ENCODE measurements at places on chromosomes 6 and 20.

DNA sequence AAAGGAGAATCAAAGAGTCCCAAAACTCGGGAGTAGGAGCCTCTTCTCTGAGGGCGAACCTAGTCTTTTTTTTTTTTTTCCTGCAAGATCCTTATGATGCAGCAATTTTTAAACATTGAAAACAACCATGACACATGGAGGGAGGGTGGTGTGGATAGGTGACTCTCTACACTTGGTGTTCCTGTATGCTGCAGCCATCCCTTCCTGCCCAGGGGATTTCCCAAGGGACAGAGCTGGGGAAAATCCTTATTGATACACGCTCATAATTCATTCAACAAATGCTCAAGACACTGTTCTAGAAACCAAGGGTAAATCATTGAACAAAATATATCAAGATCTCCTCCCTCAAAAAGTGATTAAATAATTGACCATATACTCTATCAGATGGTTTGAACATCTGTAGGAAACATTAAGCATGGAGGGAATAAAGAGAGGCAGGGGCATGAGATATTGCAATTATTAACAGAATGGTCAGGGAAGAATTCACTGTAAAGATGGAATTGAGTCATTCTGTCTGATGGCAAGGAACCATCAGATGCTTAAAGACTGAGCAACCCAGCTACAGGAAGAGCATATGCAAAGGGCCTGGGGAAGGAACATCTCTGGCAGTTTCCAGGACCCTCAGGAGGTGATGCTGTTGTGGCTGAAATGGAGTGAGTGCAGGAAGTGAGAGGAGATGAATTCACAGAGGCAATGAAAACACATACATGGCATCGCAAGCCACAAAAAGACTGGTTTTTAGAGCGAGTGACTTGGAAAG is 13.4 kb upstream of the BTN3A3 start:
- DNase-seq: no peak

- no peak for DNase-seq
These were observed 220.0 kb downstream of the ADGRG6 start for GRCh38 chr6:142521791-142522190.

DNA sequence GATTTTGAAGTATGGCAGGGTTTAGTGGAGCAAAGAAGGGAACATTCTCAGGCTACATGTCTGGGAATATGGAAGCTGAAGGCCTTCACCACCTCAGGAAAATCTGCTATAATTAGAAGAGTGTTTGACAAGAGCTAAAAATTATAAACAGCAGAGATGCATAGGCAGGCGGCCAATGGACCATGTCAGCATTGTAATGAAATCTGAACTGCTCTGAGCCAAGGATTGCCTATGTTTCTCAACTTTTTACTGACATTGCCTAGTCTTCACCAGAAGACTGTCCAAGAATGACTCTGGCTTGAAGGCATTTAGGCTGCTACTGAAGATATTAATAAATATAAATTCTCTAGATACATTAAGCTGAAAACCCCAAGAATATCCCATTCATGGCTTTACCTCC is 84.1 kb downstream of the C6orf52 start:
- DNase-seq: no peak

GRCh38 chr6:136445063-136445462 is 105.2 kb downstream of the MAP7 start:
- no peak for DNase-seq

- DNase-seq: no peak
These were observed 55.1 kb downstream of the CEBPB start for GRCh38 chr20:50245498-50246366.

GRCh38 chr20:32359633-32360332 is 1.7 kb downstream of the ASXL1 start:
- peak; percentile 40 for DNase-seq

DNA sequence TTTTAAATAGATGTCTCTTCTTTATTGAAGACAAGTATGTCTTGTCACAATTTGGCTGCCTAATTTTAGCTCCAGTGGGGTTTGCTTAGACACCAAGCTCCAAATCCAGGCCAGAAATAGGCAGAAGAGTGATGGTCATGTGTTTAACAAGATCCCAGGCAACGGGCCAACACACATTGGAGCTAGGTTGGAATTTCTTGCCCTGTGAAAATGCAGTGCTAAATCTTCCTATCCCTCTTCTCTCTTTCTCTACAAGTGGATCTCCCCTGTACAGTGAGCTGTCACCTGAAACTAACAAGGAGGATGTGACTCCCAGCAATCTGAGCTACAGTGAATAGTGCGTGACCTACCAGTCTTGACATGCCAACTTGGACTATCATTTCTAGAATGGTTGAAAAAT is 65.3 kb upstream of the VGLL2 start:
- no peak for DNase-seq

DNA sequence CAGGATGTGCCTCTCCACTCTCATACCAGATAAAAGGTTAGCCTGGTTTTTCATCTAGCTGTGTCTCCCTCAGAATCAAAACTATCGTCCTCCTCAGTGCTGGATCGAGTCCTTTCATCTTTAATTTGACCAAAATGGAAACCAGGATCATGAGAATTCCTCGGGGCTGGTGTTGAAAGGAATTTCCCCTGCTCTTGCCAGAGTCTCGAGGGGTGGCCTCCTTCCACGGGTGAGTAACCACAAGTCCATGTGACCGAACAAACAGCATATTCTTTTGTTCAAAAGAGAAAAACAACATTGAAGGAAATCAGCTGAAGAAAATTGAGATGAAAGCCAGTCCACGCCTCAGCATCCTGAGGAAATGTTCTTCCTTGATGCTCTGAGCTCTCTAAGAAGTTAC is 165.9 kb upstream of the CDYL start:
- DNase-seq: no peak

- DNase-seq: no peak
These were observed 130.8 kb downstream of the TAF4 start for GRCh38 chr20:61934716-61935530.

- DNase-seq: no peak
These were observed 211.6 kb upstream of the THEMIS start for GRCh38 chr6:128112494-128112893.

DNA sequence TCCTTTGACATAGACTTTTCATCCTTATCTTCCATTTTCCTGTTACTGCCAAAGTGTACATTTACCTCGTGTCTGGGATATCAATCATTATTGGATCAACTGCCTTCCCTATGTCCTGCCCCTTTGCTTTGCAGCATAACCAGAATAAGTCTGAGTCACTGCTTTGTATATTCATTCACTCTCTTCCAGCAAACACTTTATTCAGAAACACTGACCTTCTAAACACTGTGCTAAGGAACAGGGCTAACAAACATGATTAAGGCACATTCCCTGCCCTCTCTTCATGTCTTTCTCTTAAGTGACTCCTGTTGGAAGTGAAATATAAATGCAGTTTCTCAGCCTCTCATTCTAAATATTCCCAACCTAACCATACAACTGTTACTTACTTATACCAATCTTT is 66.9 kb downstream of the COL19A1 start:
- DNase-seq: no peak

GRCh38 chr6:20661721-20662120 is 127.5 kb downstream of the CDKAL1 start:
- DNase-seq: no peak

GRCh38 chr20:53718142-53719021 is 124.7 kb upstream of the ZNF217 start:
- no peak for DNase-seq

- DNase-seq: no peak
These were observed 338.5 kb upstream of the SPTLC3 start for GRCh38 chr20:12670301-12670700.

DNA sequence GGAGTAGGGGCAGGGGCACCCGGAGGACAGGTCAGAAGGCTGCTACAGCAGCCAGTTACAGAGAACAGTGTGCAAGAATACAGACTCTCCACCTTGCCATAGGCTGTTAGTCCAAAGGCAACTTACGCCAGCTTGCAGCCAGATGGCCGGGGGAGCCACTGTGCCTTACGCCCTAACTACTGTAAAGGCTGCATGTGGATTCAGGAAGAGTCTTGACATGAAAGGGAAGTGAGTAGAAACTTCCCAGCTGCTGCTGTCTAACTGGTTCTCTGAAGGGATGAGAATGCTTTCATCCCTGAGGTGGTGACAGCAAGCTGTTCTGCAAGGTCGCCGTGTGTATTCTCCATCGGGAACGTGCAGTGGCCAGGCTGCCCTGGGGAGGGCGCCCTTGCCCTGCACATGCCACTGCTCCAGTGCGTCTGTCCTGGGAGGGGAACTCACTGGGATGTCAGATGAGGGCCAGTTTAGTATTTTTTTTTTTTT is 46.1 kb downstream of the LYRM4 start:
- peak; percentile 56 for DNase-seq

- no peak for DNase-seq
These were observed 17.8 kb downstream of the TOMM34 start for GRCh38 chr20:44942264-44942973.

GRCh38 chr6:81561071-81561564 is 191.4 kb downstream of the TENT5A start:
- DNase-seq: no peak

GRCh38 chr6:21354805-21355238 is 238.7 kb upstream of the SOX4 start:
- peak; percentile 42 for DNase-seq

- DNase-seq: no peak
These were observed 8.0 kb upstream of the PI16 start for GRCh38 chr6:36946526-36946925.

DNA sequence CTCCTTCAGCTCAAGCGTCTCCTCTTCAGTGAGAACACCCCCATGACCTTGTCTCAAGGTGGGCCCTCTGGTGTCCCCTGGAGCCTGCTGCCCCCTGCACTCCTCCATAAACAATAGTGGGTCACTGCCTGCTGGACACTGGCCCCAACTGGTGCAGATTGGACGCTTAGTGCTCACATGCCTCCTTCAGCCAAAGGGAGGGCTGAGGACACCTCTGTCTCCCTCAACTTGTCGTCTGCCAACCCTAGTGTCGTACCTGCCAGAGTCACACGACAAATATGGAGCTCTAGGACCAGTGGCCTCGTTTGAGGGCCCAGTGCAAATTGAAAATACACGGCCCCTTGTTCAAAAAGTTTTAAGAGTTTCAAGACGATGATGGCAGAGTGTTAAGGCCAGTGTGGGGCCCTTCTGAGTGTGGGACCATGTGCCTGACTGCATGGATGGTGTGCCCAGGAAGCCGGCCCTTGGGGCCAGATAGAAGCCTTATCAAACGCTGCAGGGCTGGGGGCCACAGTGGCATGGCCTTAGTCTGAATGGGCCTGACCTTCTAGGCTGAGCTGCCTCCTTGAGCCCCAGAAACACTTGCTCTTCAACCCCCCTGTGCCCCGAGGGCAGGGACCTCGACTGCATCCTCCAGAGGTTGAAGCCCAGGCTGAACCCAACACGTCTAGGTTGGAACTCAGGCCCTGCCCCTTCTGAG is 20.1 kb downstream of the APCDD1L start:
- DNase-seq: no peak
